Central memory CD4-positive, alpha-beta T cell (primary cell): ENCODE measurements at places on chromosomes 12 and 14.

GRCh38 chr12:103839103-103839502 is 1.9 kb downstream of the NT5DC3 start:
- DNase-seq, result no peak

DNA sequence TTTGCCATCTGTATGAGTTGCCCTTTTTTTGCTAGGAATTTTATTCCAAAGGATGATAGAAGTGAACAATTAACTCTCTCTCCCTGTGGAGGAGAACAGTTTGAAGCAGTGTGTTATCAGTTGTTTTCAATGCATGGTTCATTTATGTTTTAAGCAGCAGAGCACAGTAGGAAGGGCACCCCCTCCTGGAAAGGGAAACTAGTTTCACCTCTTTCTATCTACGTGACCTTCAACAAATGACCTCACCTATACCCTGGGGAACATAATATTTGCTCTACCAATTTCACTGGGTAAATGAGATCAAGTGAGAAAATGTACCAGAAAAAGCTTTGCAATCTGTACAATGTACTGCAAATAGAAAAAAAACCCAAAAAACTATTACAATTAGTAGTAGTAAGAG is 5.4 kb upstream of the DCP1B start:
- no peak for DNase-seq

DNA sequence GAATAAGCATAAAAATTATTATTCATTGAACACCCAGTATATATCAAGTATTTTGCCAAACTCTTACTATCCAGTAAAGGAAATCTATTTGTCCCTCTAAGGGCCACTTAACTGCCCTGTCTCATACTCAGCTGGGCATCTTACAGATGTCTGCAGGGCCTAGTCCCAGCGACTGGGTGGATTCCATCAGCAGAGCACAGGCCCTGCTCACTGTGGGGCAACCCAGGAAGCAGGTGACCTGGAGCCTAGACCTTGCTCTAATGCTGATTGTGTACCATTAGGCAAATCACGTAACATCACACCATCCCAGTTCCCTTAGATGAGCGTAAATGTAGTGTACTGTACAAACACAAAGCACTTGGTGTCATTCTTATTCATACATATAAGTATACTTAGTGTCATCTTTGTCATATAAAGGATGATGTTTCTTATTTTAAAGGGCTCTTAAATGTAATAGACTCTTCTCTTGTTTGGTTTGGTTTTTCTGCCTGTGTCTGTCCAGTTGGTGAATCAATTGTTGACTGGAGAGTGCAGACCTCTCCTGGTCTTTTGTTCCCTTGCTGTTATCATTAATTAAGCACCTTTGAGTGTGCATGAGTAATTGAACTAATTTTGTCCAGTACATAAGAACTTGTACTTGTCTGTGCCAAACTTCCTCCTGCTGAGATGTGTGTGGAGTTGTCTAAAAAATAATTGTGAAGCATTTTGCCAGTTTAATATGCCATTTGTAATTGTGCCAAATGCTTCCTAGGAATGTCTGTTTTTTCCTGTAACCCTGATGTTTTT is 49.3 kb downstream of the RAB35 start:
- DNase-seq, result no peak

DNA sequence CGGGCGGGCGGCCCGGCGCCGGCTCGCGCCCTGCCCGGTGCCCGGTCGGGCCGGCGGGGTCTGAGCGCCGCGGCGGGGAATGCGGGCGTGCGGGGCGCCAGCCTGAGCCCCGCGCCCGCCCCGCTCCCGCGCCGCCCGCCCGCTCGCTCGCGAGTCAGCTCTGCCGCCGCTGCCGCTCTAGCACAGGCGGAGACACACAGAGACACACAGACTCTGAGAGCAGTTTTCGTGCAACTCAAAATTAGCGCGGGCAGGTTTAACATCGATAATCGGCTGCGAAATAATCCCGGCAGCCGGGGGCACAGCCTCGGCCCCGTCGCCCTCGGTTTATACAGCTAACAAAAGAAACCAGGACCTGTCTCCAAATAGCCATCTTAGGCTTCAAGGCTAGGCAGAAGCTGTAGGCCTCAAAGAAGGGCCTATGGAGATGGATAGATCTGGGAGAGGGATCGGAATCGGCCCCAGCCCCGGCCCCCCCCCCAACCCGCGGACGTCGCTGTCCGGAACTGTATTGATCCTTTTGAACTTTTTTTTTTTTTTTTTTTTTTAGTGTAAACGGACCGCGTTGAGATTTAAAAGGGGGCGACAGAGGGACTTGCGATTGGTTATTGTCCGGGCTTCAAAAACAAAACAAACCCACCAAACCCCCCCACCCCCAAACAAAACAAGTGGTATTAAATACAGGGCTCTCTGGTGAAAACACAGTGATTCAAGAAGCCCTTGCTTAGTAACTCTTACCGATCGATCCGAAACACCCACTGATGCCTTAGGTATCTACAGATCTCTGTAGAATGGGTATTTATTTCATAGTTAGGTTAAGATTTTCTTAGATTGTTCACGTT is 1.1 kb downstream of the ARID2 start:
- peak; percentile 63 for DNase-seq

GRCh38 chr12:3697311-3697870 is 55.5 kb downstream of the CRACR2A start:
- DNase-seq, result no peak

GRCh38 chr12:57737467-57738460 is 778 bp downstream of the AGAP2 start:
- DNase-seq, result no peak

DNA sequence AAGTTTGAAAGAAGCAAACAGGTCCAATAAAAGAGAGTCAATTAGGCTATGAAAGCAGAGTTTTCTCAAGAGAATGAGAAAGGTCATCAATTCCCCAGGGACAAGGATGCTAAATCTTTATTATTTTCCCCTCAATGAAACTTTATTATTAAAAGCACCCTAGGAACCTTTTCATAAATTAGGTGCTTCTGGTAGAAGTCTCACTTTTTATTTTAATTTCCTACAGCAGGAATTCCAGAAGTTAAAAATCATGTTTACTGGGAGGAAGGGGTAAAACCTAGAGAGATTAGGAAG is 223.2 kb upstream of the SOX5 start:
- DNase-seq, result no peak

GRCh38 chr14:34895277-34895676 is 20.1 kb upstream of the BAZ1A start:
- no peak for DNase-seq
